ENCODE measurements at places on chromosomes 3 and 15. TPM values are rescaled to one million over a fixed set of nuclear protein-coding genes. Genes with fewer than 3 reads are reported as not detected.

Gene USP50
- total RNA-seq, result not detected

DNA sequence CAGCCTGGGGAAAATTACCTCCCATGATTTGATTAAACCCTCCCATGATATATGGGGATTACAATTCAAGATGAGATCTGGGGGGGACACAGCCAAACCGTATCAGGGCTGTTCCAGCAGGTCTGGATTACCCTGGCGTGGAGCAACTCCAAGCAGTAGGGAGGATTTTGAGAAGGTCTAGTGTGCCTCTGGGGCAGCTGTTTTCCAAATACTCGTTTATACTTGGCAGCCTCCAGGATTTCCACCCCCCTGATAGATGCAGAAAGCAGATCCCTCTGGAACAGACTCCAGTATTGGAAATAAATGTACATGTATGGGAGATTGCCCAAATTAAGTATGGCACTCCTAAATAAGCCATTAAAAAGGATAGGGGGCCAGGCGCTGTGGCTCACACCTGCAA lies 7.7 kb upstream of the IRAK2 start:
- no peak for DNase-seq

GRCh38 chr3:183534249-183534648 lies 21.3 kb downstream of the KLHL6 start:
- peak; percentile 49 for DNase-seq

DNA sequence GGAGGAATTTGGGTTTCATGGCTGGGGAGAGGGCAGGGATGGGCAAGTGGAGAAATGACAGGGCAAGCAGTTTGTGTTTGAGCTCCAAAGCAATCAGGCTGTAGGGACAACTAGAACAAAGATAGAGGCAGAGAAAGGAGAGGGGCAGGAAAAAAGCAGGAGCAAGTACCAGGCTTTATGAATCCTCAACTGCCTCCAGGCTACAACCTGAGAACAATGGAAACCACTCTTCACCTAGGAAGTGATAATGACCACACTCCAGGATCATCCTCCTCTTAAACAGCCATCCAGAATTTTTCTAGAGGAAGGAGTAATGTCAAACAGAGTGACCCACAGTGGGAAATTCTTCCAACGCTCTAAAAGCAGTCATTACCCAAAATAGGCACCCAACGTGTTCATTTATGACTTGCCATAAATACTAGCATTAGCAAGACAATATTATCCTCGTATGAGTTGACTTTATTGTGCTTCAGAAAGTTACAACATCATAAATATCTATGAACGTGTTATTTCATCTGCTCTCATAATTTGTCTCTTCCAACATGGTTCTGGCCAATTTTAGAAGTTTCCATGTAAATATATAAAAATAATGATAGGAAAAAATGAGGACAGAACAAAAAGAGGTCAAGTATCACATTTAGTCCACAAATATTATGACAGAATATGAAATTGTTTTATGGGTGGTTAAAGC lies 50.5 kb downstream of the TNFAIP8L3 start:
- DNase-seq, result no peak

GRCh38 chr15:99844150-99844549 lies 110.9 kb upstream of the LYSMD4 start:
- no peak for DNase-seq

GRCh38 chr3:143092191-143092590 lies 27.4 kb upstream of the CHST2 start:
- DNase-seq, result no peak

- DNase-seq, result no peak
Measured at GRCh38 chr3:85304360-85304964, 345.7 kb downstream of the CADM2 start.

DNA sequence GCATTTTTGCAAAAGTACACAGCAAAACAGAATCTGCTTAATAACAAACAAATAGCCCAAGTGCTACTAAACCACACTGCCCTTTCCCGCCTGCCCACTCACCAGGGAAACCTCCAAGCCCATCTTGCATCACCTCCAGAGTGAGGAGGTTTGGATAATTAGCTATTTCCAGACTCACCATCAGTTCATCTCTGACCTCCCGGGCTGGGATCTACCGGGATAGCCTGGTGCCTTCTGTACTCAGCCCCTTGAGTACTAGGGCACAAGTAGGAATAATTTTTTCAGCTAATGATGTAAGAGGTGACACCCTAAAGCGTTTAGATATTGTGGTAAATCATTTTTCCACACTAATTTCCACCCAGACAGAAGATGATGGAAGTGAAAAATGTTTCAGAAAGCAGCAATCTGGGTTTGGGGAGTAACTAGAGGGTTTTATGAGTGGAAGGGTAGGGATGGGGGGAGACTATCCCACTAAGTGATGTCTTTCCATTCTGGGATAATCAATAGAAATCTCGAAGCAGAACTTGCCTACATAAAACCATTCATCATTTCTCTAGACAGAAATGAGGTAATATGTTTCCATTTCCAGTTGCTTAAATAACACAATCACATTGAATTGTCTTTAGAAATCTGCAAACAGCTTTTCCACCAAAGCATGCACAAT lies 40.9 kb downstream of the TAFA4 start:
- no peak for DNase-seq

- no peak for DNase-seq
Measured at GRCh38 chr3:9251055-9251786, 1.8 kb upstream of the SRGAP3 start.

Gene GCHFR
- 1.6 TPM for total RNA-seq

DNA sequence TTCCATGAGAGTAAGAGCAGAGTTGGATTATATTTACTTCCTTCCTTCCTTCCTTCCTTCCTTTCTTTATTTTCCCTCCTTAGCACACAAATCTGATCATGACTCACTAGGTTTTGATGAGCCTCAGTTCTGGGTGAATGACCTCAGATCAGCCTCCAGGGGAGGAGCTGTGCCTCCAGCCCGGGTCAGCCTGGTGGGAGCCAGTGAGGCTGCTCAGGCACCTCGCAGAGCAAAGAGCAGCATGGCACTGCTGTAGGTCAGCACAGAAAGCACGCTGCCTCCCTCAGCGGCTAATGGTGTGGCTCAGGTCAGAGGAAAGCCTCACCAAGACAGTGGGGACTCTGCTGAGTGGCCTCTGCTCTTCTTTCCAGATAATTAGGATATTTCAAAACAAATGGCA lies 108.5 kb downstream of the SYNPR start:
- DNase-seq, result no peak

Gene USF3
- 6.6 TPM for total RNA-seq

Data from A172 (cell line).